ENCODE measurements at places on chromosomes 3 and 15.
A peak's percentile ranks its signal among the peaks of the same experiment; 100 is the strongest.

DNA sequence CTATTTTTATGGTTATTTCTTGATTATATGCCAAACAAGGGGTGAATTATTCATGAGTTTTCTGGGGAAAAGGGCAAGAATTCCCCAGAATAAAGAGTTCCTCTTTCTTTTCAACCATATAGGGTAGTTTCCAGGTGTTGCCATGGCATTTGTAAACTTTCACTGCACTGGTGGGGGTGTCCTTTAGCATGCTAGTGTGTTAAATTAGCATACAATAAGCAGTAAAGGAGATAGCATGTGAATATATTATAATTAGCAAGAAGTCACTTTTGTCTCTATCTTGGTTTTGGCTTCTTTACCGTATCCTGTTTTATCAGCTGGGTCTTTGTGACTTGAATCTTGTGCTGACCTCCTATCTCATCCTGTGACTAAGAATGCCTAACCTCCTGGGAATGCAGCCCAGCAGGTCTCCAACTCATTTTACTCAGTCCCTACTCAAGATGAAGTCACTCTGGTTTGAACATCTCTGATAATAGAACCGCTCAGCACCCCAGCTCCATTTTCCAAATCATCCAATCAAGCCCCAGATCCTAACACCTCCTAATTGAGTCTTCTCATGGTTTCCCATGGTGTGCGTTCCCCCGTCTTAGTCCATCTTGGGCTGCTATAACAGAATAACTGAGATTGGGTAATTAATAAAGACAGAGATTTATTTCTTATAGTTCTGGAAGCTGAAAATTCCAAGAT lies 3.4 kb upstream of the SELENOT start:
- DNase-seq, result peak; percentile 10

GRCh38 chr3:69906351-69906966 lies 93.1 kb upstream of the SAMMSON start:
- no peak for DNase-seq

DNA sequence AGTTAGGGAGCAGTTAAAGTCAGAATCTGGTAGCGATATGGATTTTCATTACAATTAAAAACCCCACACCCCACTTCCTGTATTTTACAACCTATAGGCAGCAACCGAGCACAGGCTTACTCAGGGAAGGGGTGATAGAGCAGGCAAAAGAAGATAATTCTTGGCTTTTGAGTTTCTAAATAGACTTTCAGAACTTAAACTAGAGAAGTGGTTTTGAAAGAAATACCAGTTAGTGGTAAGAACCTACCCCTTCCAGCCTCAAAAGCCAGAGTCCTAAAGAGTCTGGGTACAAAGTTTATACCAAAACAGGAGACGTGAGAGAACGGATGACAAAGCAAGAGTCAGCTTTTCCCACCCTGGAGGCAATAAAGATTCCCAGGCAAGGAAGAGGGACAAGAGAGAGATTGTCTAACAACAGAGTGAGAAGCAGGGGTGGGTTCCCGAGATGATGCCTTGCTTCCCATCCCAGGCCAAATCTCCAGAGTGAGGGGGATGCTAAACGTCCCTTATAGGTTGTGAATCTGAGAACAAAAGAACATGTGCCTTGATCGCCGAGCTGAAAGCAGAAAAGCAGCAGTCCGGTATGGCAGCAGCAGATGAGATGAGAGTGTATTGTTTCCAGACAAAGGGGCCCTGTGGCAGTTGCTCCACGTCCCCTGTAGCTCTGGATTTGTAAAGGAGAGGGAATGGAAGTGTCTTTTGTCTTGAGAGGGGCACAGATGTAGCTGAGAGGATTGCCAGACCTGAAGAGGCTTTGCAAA lies 36.8 kb downstream of the KLHL6 start:
- DNase-seq, result no peak

GRCh38 chr3:15060029-15060428 lies 5.1 kb downstream of the MRPS25 start:
- DNase-seq, result no peak

- no peak for DNase-seq
These were observed 21.7 kb upstream of the SYN2 start for GRCh38 chr3:11982341-11982941.

- DNase-seq, result no peak
These were observed 494.0 kb upstream of the NR2F2 start for GRCh38 chr15:95836536-95836935.

DNA sequence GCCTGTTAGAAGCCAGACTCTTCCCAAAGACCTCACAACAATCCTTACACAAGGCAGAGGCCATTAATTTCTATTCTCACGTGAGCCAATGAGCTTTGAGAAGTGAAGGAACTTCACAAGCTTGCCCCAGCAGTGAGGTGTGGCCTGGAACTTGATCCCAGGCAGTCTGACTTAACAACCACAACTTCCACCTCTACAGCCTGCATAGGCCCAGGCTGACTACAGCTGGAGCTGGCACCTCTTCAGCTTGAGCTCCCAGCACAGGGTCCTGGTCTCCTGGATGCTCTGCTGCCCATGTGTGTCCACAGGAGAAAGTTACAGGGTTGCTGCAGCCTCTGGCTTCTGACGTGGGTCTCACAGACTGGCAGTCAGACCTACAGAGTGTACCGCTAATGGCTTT lies 111.0 kb downstream of the ERC2 start:
- no peak for DNase-seq

GRCh38 chr15:90422043-90422442 lies 34.0 kb downstream of the IQGAP1 start:
- no peak for DNase-seq

GRCh38 chr3:14989943-14990779 lies 42.8 kb downstream of the NR2C2 start:
- no peak for DNase-seq

DNA sequence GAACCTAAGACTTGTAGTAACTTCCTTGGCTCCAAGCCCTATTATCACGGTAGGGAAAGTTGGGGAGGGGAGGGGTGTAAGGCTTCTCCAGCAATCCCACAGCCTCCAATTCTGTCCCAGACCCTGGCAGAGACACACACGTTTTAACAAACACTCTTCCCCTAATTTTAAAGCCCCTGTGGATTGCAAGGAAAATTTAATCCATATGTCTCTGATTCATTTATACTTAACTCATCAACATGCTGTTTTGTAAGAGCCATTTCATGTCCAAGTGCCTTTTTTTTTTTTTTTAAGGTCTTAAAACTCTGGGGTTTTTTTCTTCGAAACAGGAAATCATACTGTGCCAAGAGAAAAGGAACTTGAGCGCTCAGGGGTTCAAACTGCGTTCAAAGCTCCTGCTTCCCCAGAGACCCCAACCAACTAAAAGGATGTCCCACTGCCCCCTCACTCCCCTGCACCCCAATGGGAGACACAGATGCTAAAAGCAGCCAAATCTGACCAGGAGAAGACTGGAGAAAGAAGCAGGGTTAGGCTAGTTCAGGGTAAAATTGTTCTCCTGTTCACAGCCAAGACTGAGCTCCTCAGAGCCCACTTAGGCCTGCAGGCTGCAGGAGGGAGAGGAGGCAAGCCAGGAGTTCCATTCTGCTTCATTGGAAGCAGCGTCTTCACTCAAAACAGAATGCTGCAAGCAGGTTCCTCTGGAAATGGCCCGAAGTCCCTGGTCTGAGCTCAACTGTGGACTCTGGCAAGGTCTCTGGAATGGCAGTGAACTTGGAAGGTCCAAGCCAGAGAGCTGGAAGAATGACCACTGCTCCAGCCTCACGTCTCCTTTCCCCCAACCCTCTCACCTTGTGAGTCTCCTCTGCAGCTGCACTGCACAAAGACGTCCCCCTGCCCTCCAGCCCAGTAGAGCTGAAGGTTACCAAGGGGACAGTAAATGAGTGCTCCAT lies 172.5 kb downstream of the NTRK3 start:
- DNase-seq, result no peak

DNA sequence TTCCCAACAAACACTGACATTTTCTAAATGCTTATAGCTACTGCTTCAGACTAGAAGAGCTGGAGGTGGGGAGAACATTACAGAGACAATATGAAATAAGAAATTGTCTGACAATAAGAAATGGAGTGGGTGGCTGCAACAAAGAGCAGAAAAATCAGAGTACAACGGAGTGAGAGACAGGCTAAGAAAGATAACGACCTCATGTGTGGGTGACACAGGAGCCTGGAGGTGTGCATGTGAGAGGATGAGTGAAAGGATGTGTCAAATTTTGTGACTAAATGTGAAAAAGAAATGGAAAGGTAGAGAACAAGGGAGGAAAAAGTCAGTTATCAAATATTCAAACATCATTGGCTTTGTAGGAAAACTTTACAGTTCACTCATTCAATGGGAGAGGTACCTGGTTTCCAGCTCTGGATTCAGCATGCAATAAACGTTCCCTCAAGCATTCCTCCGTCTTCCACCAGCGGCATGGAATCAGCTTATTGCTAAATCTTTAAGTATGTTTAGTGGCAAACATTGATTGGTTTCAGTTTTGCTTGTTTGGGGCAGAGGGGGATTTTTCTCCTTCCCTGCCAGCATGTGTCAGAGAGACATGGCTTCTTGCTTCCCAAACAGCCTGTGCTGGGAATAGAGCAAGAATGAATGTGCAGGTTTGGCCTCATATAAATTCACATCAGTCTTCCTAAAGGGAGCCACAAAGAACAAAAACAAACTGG lies 103.8 kb upstream of the CHRM5 start:
- no peak for DNase-seq

GRCh38 chr3:157416347-157417087 lies 20.1 kb upstream of the PTX3 start:
- DNase-seq, result no peak

DNA sequence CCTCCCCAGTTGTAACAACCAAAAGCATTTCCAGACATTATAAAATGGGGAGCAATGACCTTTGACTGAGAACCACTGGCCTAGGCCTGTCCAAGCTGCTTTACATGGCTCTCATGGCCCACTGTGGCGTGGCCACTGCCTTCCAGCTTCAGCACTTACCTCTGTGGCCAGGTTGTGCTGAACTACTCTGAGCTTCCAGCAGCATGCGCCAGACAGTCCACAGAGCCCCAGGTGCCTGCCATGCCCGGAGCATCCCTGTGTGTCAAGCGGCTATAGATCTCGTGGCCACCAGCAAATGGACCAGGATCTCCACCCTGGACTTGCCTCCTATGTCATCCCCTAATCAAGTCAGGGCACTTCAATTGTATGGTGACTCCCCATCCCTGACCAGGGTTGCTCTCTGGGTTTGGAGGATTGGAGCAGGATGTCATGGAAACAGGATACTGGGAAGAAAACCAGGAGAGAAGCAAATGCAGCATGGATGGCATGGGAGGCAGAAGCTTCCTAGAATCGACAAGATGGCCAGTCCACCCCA lies 199.7 kb downstream of the UACA start:
- DNase-seq, result no peak

GRCh38 chr3:11391174-11391879 lies 119.1 kb downstream of the ATG7 start:
- DNase-seq, result no peak

GRCh38 chr3:182913889-182914288 lies 66.4 kb downstream of the DCUN1D1 start:
- DNase-seq, result no peak

DNA sequence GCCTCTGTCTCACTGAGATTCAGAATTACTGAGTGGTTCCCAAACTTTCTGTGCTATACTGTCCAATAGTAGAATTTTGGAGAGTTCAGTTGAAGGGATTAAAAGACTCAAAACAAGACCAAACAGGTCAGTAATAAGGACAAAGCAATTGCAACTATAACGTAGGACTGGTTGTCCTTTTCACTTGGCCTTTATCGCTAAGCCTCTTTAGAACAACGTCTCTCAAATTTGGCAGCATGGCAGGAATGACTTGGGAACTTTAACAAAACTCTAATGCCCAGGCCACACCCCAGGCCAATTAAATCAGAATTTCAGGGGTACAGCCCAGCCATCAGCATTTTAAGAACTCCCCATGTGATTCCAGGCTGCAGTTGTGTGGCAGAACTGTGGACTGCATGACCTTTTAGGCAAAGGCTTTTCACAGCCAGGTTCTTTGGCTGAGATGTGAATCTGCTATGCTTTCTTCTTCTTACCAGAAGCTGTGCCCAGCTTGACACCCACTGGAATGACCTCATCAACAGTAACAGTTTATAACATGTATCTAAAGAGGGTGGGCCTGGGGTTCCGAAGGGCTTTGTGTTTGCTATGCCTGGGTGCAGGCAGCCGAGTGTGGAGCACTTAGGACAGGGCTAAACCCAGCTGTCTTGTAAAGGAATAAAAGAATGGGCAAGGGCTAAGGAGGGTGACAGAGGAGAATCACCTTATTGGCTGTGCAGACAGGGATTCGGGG lies 226.2 kb upstream of the PRICKLE2 start:
- no peak for DNase-seq

DNA sequence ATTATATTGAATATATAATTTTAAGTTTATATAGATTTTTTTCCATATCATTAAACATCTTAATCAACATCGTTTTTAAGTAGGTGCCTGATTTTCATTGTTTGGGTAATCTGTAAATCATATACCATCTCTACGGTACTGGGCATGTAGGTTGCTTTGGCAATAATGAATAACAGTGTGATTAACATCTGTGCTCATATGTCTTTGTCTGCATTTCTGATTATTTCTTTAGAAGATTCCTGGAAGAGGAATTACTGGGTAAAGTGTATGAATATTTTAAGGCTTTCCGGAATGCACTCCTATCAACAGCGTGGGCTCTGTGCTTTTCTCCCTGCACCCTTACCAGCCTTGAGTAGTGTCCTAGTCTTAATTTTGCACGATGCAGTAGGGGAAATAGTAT lies 119.8 kb upstream of the LIPC start:
- no peak for DNase-seq

DNA sequence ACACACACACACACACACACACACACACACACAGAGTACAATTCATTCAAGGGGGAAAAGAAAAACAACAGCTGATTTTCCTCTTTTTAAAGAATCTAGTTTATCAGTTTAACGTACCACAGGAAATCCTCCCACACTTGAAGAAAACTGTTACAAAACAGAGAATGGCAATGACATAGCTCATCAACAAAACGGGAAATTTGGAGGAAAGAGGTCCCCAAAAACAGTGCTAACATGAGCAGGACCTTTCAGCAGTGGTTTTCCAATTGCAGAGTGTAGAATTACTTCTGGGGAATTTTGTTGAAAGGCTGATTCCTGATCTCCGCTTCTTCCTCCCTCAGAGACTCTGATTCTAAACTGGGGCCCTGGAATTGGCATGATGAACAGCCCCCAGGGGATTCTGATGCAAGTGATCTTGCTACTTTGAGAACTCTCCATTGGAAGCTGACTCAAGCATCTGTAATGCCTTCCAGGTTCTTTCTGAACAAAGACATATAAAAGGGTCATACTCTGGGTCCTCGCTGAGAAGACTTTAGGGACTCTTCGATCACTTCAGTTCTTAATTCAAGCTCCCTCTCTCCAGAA lies 442.6 kb upstream of the PROK2 start:
- no peak for DNase-seq

- DNase-seq, result no peak
These were observed 28.8 kb upstream of the MAGEF1 start for GRCh38 chr3:184740509-184741258.
